Activated gamma-delta T cell treated with Interleukin-2 at 50 U/mL for 16 hours (primary cell): ENCODE measurements at places on chromosomes 16 and 17.
A peak's percentile ranks its signal among the peaks of the same experiment; 100 is the strongest.

DNA sequence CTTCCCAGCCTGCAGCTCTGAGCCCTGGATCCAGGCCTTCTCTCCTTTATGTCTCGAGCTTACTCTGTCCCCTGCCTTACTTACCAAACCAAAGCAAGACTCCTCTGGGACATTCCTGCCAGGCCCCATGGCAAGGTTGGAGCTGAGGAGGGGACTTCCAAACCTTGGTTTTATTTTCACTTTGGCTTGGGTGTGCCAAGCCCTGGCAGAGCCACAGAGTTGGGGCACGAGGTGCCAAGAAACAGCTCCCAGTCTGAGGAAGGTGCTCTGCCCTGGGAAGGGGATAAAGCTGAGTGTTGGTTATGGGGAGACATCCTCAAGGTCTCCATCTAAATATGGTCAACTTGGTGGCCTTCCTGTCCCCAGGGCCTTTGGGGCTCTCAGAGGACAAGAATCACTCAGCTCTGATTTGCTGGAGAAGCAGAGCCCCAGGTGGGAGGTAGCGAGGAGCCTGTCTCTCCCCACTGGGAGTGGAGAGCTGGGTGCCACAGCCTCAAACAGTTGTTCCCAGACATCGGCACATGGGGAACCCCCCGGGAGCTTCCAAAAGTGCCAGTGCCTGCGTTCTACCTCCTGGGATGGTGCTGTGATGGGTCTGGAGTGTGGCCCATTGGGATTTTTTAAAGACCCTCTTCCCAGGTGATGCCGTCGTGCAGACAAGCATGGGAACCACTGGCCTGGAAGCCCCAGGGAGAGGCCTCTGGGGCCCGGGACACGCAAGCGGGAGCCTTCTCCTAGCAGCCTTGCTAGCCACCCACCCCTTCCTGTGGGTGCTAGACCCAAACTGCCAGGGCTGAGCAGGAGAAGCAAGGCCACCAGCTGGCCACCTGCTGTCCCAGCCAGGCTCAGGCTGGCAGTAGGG, 10.3 kb downstream of the NLRC5 start:
- no peak for DNase-seq

GRCh38 chr16:52967744-52968143, 85.0 kb downstream of the CHD9NB start:
- no peak for DNase-seq

DNA sequence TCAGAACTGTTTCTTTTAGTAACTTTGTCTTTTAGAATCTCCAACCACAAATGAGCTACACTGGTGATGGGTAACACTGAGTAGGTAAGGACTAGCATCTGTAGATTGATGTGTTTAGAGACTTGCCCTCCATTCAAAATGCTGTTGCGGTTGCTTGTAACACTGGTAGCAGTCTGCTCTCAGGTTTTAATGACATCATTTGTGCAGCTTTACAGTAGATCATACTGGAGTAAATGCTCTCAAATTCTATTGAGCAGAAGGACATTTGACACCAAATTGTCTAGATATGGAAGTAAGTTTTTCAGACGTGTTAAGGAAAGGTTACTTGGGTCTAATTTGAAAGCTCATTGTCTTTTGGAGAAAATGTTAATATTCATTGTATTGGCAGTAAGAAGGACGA, 98.8 kb downstream of the NLK start:
- no peak for DNase-seq

GRCh38 chr16:78211946-78212345, 112.5 kb downstream of the WWOX start:
- DNase-seq = no peak

GRCh38 chr17:73359987-73360410, 48.2 kb upstream of the CDC42EP4 start:
- DNase-seq = no peak

DNA sequence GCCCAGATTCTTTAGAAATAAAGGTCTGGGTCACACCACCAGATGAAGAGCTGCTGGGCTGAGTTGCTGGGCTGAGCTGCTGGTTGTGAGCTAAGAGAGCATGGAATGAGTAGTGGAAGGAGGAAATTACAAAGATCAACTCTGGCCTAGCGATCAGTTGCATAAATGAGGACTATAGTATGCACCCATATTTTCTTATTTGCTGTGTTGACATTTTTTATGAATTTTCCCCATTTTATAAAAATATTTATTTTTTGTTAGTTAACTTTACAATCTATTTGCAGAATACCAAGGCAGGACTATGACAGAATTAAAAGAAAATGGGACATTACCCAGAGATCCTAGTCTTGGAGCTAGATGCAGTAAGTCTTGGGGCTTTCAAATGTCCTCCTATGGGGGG, 23.6 kb upstream of the SLC13A2 start:
- DNase-seq = no peak

DNA sequence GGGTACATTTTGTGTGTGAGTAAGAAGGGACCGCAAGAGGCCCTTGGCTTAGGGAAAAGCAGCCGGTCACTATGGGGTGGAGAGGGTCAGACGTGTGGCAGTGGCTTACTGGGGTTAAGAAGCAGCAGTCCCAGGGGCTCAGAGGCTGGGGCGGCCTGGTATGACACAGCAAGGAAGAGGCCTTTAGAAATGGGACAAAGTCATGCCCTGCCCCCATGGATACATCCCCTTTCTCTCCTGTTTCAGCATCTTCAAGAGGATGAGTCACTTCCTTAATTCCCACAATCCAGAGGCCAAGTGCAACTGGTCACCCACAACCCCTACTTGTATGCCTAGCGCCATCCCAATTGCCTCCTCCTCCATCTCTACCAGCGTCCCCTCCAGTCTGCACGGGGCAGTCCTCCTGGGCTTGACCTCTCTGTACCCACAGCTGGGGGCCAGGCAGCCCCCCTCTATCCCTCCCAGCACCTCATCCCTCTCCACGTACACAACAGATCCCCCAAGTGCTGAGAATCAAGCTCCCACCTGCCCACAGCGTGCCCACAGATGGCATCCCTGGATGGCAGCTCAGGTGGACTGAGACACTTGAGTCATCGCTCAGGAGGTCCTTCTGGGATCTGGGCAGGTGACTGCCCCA, 6.9 kb upstream of the EFTUD2 start:
- DNase-seq = no peak

- no peak for DNase-seq
Measured at GRCh38 chr16:51306886-51307595, 156.0 kb upstream of the SALL1 start.

DNA sequence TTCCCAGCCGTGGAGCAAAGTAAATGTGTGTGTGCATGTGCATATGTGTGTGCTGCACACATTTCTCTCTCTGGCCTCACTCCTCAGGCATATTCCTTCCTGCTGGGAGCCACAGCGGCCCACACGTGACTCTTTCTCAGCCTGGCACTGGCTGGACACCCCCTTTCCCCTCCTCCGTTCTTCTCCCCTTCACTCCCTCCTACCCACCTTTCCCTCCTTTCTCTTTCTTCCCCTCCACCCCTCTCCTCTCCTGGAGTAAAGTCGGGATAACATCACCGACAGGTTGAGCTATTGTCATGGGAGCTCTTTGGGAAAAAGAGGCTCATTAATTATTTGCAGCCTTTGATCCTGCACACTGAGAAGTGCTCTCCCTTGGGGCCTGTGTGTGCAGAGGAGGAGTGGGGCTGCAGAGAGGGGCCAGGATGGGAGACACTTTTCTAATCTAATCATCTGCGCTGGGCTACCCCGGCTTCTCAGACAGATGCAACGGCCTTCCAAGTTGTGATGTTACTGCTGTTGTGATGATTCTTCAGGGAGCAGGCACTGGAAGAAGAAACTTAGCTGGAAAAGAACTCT, 126.3 kb upstream of the HSBP1 start:
- DNase-seq = no peak

DNA sequence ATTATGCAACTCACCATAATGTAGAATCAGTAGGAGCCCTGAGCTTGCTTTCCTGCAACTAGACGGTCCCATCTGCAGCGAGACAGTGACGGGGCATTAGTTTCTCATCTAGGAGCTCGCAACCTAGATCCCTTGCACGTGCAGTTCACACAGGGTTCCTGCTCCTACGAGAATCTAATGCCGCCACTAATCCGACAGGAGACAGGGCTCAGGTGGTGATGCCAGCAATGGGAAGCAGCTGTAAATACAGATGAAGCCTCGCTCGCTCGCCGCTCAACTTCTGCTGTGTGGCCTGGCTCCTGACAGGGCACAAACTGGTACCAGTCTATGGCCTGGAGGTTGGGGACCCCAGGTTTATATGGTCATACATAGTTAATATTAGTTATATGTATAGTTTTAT, 394.5 kb downstream of the NPIPA8 start:
- no peak for DNase-seq

- DNase-seq = no peak
Measured at GRCh38 chr17:53924530-53925455, 102.1 kb downstream of the KIF2B start.

- peak; percentile 49 for DNase-seq
Measured at GRCh38 chr17:17757391-17757791, 76.1 kb downstream of the RAI1 start.

- peak; percentile 44 for DNase-seq
Measured at GRCh38 chr17:57256708-57257112, 387 bp downstream of the MSI2 start.

DNA sequence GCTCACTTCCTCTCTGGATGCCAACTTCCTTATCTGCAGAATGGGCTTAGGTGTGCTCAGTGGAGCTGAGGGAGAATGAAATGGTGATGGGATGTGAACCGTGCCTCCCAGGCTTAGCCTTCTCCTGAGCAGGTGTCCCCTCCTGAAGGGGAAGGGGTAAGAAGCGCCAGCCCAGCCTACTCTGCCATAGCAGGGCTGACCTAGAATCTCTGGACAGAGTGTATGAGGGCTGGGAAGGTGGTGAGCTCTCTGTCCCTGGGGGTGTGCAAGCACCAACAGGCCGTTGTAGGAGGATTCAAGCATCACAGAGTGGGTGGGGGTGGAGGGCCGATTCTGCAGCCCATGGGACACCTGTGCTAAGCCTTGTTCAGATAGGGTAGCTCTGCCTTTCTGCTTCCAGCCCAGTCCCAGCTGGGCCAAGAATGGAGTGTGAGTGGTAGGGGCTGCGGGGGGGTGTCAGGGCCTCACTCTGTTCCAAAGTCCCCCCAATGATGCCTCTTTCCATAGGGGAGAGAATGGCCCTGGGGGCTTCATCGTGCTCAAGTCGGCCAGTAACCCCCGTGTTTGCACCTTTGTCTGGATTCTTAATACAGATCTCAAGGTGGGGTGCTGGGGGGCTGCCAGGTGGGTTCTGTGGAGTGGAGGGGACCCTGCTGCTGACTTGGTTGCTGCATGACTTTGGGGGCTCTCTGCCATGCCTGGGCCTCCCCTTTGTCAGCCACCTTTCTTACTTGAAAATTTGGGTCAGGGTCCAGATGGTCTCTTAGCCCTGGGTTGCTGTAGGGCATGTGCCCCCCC, 3.2 kb upstream of the TCAP start:
- no peak for DNase-seq
